ENCODE measurements at places on chromosomes 6 and 20. TPM values are rescaled to one million over a fixed set of nuclear protein-coding genes. Genes with fewer than 3 reads are reported as not detected.

The FUT9 gene
- not detected for total RNA-seq

DNA sequence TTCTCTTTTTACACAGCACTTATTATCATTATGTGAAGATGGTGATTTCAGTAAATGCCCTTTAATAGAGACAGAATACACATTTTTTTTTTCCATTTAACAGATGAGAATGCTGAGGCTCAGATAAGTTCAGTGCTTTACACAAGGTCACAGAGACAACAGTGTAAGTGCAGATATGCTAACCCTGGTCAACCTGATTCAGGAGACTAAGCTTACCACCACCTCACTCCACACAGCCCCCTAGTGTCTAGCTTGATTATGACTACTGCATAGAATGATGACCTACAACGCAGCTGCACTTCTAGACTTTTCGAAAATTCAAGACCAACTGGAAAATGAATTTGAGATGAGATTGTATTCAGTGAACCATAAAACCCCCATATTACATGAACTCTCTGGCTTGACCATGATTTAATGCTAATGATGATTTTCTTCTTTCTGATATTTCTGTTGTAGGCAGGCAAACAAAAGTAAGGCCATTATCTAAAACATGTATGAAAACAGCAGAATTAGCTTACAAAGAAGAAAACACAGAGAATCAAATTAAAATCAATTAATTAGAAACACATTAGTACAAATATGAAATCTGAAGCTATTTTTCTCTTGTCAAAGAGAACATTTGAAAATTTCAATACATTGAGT is 212.1 kb upstream of the PHACTR1 start:
- H3K27ac ChIP-seq, result no peak overlapping the region
- no peak overlapping the region for H3K4me3 ChIP-seq
- DNase-seq, result no peak
- H3K4me1 ChIP-seq, result no peaks in the 10 kb centered on the region

The DLK2 gene
- not detected for total RNA-seq

The PIGT gene
- total RNA-seq, result 37.6 TPM

DNA sequence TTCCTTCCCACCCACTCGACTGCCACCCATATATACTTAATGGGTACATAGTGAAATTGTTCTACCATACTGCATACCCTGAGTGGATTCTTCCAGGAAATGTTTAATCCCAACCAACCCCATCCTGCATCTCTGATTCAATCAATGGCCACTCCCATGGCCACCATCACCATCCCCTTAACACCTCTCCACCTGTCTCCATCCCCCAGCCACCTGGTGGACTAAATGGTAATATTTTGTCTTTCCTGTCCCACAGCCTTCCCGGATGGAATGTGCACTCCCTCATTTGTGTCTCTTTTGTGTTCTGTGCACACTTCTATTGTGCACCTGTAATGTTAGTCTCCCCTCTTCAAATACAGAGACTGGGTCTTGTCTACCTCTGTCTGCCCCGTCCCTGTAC is 259.9 kb downstream of the ALDH8A1 start:
- H3K4me1 ChIP-seq, result no peaks in the 10 kb centered on the region
- no peaks in the 10 kb centered on the region for H3K27me3 ChIP-seq
- DNase-seq, result no peak
- H3K27ac ChIP-seq, result no peak overlapping the region
- H3K4me3 ChIP-seq, result no peak overlapping the region

- H3K36me3 ChIP-seq, result no peaks in the 10 kb centered on the region
- no peaks in the 10 kb centered on the region for H3K4me1 ChIP-seq
- H3K4me3 ChIP-seq, result no peak overlapping the region
- H3K27me3 ChIP-seq, result no peaks in the 10 kb centered on the region
Measured at GRCh38 chr6:137860394-137861005, 6.6 kb upstream of the TNFAIP3 start.

DNA sequence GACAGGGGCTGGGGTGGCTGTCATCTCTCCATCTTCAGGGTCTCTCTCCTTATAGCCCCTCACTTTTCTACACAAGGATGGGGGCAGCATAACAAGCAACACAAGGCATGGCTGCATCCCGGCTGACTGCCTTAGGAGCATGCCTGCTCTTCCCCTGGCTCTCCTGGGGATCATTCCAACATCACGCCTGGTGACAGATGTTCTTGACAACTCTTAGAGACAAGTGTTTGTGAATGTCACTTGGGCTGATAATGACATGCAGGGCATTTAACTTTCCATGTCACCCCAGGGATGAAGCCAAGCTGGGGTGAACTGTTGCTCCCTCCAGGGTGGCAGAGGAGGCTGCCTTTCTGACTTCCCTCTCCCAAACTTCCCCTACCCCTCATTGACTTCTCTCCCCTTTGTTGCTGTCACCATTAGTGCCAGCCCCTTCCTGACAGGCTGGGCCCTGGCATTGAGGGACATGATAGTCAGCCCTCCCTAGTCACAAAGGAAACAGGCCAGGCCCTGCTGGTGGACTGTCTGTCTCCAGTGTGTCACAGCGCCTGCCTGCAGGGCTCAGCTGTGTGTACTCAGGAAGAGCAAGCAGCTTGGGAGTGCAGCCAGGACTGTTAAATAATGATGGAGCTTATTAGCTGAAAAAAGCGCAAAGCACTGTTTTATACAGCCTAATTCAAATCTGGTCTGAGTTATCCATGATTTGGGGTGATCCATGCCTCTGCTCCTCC is 161.8 kb downstream of the LRFN2 start:
- H3K27me3 ChIP-seq, result no peaks in the 10 kb centered on the region
- no peak for DNase-seq

- H3K27me3 ChIP-seq, result no peaks in the 10 kb centered on the region
- H3K4me1 ChIP-seq, result no peaks in the 10 kb centered on the region
- H3K36me3 ChIP-seq, result no peaks in the 10 kb centered on the region
- H3K27ac ChIP-seq, result no peak overlapping the region
Measured at GRCh38 chr6:111731456-111732195, 125.9 kb upstream of the TRAF3IP2 start.

GRCh38 chr6:91132461-91132860 is 545.6 kb upstream of the MAP3K7 start:
- H3K36me3 ChIP-seq, result no peaks in the 10 kb centered on the region
- no peak overlapping the region for H3K4me3 ChIP-seq
- no peak overlapping the region for H3K27ac ChIP-seq
- no peaks in the 10 kb centered on the region for H3K27me3 ChIP-seq
- no peak for DNase-seq
- no peaks in the 10 kb centered on the region for H3K4me1 ChIP-seq

- no peak overlapping the region for H3K4me3 ChIP-seq
- no peak for DNase-seq
- H3K4me1 ChIP-seq, result no peaks in the 10 kb centered on the region
- H3K27me3 ChIP-seq, result no peaks in the 10 kb centered on the region
- no peak overlapping the region for H3K27ac ChIP-seq
Measured at GRCh38 chr6:33502486-33502885, 48.1 kb downstream of the ZBTB9 start.

DNA sequence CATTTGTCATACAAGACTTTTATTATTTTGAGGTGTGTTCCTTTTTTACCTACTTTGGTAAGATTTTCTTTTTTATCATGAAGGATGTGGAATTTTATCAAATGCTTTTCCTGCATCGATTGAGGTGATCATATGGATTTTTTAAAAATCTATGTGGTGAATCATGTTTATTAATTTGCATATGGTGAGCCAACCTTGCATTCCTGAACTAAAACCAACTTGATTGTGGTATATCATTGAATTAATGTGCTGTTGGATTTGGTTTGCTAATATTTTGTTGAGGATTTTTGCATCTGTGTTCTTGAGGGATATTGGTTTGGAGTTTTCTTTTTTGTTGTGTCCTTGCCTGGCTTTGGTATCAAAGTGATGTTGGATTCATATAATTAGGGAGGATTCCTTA is 848.1 kb upstream of the EYS start:
- H3K4me1 ChIP-seq, result no peaks in the 10 kb centered on the region
- no peak overlapping the region for H3K27ac ChIP-seq
- H3K4me3 ChIP-seq, result no peak overlapping the region
- no peaks in the 10 kb centered on the region for H3K36me3 ChIP-seq
- DNase-seq, result no peak

The CLPSL1 gene
- not detected for total RNA-seq

- H3K4me3 ChIP-seq, result no peak overlapping the region
- H3K36me3 ChIP-seq, result no peaks in the 10 kb centered on the region
- DNase-seq, result no peak
Measured at GRCh38 chr6:143545165-143545564, 33.6 kb upstream of the FUCA2 start.

DNA sequence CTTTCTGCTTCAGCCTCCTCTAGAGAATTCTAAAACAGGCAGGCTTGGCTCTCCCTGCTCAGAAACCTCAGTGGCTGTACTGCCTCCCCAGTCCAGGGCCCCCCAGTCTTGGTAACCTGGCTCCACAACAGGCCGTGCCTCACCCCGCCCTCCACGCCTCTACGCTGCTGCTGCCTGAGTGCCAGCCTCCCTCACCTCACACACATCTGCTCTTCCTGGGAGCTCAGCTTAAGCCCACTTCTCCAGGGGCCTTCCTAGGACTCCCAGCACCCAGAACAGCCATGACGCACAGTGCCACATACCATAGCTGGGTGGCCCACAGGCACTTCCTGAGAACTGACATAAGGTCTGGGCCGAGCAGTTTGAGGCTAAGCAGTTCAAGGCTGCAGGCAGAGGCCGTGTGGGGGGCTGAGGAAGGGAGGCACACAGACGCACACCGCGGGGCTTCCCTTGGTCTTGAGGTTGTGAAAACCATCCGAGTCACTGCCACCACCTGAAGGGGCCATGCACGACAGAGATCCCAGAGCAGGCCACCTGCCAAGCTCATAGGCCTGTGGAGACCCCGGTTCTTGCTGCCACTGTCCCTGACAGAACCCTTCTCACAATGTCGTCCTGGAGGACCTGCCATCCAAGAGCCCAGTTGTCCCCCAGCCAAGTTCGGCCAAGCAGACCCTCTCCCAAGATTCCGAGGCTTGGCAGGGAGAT is 42.6 kb downstream of the DSTN start:
- no peaks in the 10 kb centered on the region for H3K4me1 ChIP-seq
- peaks cover 10% of the 10 kb centered on the region for H3K36me3 ChIP-seq
- DNase-seq, result no peak
- peak overlapping the region; percentile 6 for H3K27ac ChIP-seq
- no peaks in the 10 kb centered on the region for H3K27me3 ChIP-seq

GRCh38 chr6:85675030-85675819 is 32.5 kb upstream of the SYNCRIP start:
- no peak overlapping the region for H3K4me3 ChIP-seq
- H3K27ac ChIP-seq, result no peak overlapping the region
- no peak for DNase-seq
- no peaks in the 10 kb centered on the region for H3K27me3 ChIP-seq
- no peaks in the 10 kb centered on the region for H3K36me3 ChIP-seq

- no peak for DNase-seq
- H3K36me3 ChIP-seq, result no peaks in the 10 kb centered on the region
- no peak overlapping the region for H3K4me3 ChIP-seq
Measured at GRCh38 chr6:163994566-163994965, 580.0 kb downstream of the QKI start.

The TREML2 gene
- 0.16 TPM for total RNA-seq

- no peak for DNase-seq
- H3K4me3 ChIP-seq, result no peak overlapping the region
Measured at GRCh38 chr6:44221961-44222335, 1.4 kb upstream of the SLC29A1 start.

The POPDC3 gene
- not detected for total RNA-seq

- no peak overlapping the region for H3K27ac ChIP-seq
- H3K4me1 ChIP-seq, result no peaks in the 10 kb centered on the region
- no peak for DNase-seq
- no peaks in the 10 kb centered on the region for H3K27me3 ChIP-seq
- no peak overlapping the region for H3K4me3 ChIP-seq
Measured at GRCh38 chr6:107565165-107565723, 75.3 kb downstream of the SOBP start.

The IMPG1 gene
- total RNA-seq, result not detected

The TRIM40 gene
- total RNA-seq, result 0.18 TPM

DNA sequence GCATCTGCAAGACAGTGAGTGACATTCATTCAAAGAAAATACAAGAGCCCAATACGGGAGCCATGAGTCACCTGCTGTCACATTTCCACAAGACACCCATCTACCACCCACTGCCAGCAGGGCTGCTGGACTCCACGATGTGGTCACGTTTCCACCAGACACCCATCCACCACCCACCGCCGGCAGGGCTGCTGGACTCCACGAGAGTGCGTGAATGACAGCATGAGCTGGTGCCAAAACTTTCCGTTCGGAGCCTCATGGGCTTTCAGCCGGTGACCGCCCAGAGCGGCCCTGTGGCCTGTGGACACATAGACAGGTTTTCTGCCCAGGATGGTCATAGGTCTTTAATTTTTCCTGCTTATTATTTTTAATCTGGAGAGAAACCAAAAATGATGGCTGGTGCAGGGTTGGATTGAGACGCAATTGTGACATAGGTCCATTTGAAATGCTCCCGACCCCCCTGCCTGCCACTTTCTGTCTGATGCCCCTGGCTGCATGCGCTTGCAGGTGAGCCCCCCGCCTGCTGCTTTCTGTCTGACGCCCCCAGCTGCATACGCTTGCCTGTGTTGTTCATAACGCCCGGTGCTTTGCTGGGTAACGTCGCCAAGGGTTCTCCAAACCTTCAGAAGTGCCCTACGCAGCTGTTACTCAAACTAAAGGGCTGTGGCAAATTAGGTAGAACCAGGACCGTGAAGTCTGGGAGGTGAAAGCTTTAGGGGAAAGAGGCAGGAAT is 59.1 kb upstream of the SMOC2 start:
- no peak overlapping the region for H3K4me3 ChIP-seq
- H3K36me3 ChIP-seq, result no peaks in the 10 kb centered on the region
- DNase-seq, result no peak
- H3K27ac ChIP-seq, result no peak overlapping the region

GRCh38 chr6:76684875-76685274 is 612.4 kb upstream of the IMPG1 start:
- no peaks in the 10 kb centered on the region for H3K4me1 ChIP-seq
- H3K27ac ChIP-seq, result no peak overlapping the region
- H3K4me3 ChIP-seq, result no peak overlapping the region
- H3K36me3 ChIP-seq, result no peaks in the 10 kb centered on the region

GRCh38 chr20:17838921-17839320 is 129.7 kb downstream of the SNX5 start:
- no peak for DNase-seq
- H3K36me3 ChIP-seq, result no peaks in the 10 kb centered on the region
- no peak overlapping the region for H3K27ac ChIP-seq

GRCh38 chr6:99331531-99331930 is 17.9 kb downstream of the FAXC start:
- no peak overlapping the region for H3K27ac ChIP-seq
- H3K36me3 ChIP-seq, result no peaks in the 10 kb centered on the region
- H3K27me3 ChIP-seq, result no peaks in the 10 kb centered on the region
- no peak for DNase-seq
- H3K4me1 ChIP-seq, result no peaks in the 10 kb centered on the region

GRCh38 chr6:138550346-138550767 is 51.1 kb upstream of the NHSL1 start:
- DNase-seq, result peak; percentile 83
- H3K36me3 ChIP-seq, result no peaks in the 10 kb centered on the region
- no peak overlapping the region for H3K4me3 ChIP-seq

GRCh38 chr20:20731945-20732296 is 19.5 kb upstream of the RALGAPA2 start:
- no peak overlapping the region for H3K4me3 ChIP-seq
- peak overlapping the region; percentile 31 for H3K27ac ChIP-seq
- H3K36me3 ChIP-seq, result no peaks in the 10 kb centered on the region
- no peak for DNase-seq
- H3K27me3 ChIP-seq, result no peaks in the 10 kb centered on the region

- H3K27ac ChIP-seq, result no peak overlapping the region
- DNase-seq, result no peak
- no peak overlapping the region for H3K4me3 ChIP-seq
Measured at GRCh38 chr6:52328303-52328662, 33.7 kb upstream of the PAQR8 start.
